ENCODE measurements at places on chromosomes 5 and 9.

DNA sequence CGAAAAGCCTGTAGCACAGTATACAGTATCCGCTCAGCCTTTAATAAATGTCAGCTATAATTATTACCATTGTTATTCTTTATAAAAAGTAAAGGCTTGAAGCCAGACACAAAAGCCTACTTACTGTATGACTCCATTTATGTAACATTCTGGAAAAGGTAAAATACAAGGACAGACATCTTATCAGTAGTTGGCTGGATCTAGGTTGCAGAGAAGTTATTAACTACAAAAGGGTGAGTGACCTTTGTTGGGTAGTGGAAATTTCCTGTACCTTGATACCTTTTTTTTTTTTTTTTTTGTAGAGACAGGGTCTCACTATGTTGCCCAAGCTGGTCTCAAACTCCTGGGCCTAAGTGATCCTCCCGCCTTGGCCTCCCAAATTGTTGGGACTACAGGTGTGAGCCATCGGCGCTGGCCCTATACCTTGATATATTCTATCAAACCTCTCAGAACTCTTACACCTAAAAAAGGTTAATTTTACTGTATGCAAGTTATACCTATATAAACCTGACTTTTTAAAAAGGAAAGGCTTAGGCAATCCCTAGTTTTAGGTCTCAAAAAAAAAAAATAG, 6.0 kb downstream of the HDAC3 start:
- DNase-seq = no peak
- H3K27ac ChIP-seq = peak overlapping the region; percentile 19
- H3K4me3 ChIP-seq = no peak overlapping the region
- peaks cover 13% of the 10 kb centered on the region for H3K36me3 ChIP-seq
- no peaks in the 10 kb centered on the region for H3K27me3 ChIP-seq
- H3K4me1 ChIP-seq = peaks cover 26% of the 10 kb centered on the region

DNA sequence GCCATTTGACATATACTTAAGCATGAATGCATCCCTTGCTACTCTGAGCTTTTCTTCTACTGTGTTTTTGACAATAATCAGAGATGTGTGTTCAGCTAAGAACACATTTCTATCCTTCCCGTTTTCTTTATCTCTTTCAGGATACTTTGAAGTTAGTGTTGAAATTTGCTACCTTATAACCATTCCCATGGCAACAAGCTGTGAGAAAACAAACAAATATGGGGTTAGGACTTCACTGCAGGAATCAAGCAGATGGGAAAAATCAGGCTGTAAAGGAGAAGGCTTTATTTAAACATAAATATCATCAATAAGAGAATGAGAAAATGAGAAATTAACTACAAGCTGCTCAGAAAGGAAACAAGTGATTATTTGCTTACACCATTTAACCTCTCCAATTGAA, 35.2 kb downstream of the ZCCHC9 start:
- no peaks in the 10 kb centered on the region for H3K36me3 ChIP-seq
- H3K27ac ChIP-seq = no peak overlapping the region
- no peak overlapping the region for H3K4me3 ChIP-seq

DNA sequence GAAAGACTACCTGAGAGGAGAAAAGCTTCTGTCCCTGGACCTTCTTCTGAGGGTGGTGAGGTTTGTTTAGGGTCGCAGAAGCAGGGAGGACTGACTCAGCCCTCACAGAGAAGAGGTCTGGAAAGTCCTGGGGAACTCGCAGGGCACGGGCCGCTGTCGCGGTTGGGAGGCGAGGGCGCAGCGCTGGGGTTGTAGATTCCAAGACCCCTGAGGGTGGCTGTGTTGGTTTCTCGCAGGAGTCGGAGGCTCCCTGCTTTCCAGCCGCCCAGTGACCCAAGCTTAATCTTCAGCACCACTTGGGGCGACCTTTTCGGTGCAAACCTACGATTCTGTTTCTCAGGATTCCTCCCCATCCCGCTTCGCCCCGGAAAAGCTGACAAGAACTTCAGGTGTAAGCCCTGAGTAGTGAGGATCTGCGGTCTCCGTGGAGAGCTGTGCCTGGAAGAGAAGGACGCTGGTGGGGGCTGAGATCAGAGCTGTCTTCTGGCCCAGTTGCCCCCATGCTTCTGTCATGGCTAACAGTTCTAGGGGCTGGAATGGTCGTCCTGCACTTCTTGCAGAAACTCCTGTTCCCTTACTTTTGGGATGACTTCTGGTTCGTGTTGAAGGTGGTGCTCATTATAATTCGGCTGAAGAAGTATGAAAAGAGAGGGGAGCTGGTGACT, 482 bp downstream of the SLC27A6 start:
- no peaks in the 10 kb centered on the region for H3K4me1 ChIP-seq
- no peak overlapping the region for H3K27ac ChIP-seq
- H3K4me3 ChIP-seq = no peak overlapping the region
- no peaks in the 10 kb centered on the region for H3K36me3 ChIP-seq
- DNase-seq = no peak

DNA sequence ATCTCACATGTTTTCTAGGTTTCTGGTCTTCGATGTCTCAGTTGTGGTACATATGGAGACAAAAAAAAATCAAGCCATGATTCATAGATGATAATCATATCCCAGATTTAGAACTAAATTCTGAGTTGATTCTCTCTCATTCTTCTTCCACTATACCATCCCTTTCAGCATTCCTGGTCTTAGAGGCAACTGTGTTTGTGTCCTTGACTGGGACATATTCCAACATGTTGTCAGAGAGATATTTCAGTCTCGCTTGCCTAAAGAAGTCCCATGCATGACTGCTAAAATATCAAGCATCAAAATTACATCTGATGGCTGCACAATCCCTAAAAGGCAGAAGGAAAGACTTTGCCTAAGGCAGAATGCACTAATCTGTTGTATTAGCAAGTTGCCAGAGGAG, 236.6 kb downstream of the PSAT1 start:
- no peaks in the 10 kb centered on the region for H3K36me3 ChIP-seq
- no peak overlapping the region for H3K27ac ChIP-seq
- no peak overlapping the region for H3K4me3 ChIP-seq
- no peaks in the 10 kb centered on the region for H3K4me1 ChIP-seq
- no peak for DNase-seq

All from T-helper 17 cell (primary cell).